ENCODE measurements at places on chromosomes 5 and 9. TPM values are rescaled to one million over a fixed set of nuclear protein-coding genes. Genes with fewer than 3 reads are reported as not detected.

The PCDHGA12 gene
- 0.20 TPM for polyA plus RNA-seq

The FGD3 gene
- polyA plus RNA-seq = 1.7 TPM

The NEURL1B gene
- 7.3 TPM for polyA plus RNA-seq

The ANKRD34B gene
- polyA plus RNA-seq = not detected

- H3K27me3 ChIP-seq = no peaks in the 10 kb centered on the region
- H3K36me3 ChIP-seq = peaks cover 12% of the 10 kb centered on the region
- peaks cover 4% of the 10 kb centered on the region for H3K4me1 ChIP-seq
- DNase-seq = peak; percentile 33
- H3K27ac ChIP-seq = no peak overlapping the region
- no peak overlapping the region for H3K4me3 ChIP-seq
These were observed 244.0 kb downstream of the ARHGAP26 start for GRCh38 chr5:143014017-143014651.

- H3K4me1 ChIP-seq = no peaks in the 10 kb centered on the region
- DNase-seq = no peak
- H3K4me3 ChIP-seq = no peak overlapping the region
- no peaks in the 10 kb centered on the region for H3K36me3 ChIP-seq
- H3K27ac ChIP-seq = no peak overlapping the region
- H3K27me3 ChIP-seq = no peaks in the 10 kb centered on the region
These were observed 65.6 kb upstream of the CKMT2 start for GRCh38 chr5:81167544-81167943.

DNA sequence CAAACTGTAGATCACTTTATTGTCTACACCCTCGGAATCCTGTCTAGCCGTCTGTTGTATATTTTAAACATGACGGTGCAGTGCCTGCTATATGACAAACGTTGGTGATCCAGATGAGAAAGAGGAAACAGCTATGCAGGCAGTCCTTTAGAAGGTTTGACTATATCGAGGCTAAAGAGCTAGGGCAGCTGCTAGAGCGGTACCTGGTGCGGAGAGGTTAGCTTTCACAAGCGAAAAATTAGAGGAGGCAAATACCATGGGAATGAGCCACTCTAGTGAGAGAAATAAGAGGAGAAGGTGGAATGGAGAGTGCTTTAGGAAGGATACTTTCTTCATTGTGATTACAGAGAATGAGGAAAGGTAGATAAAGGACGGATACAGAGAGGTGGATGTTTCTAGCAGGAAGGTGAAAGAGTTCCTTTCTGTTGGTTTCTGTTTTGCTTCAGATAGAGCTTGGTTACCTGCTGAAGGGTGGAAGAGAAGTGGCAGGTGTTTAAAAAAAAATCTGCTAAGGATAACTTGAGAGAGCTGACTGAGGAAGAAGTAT lies 959 bp upstream of the FBXL17 start:
- H3K4me1 ChIP-seq = peaks cover 12% of the 10 kb centered on the region
- H3K27ac ChIP-seq = peak overlapping the region; percentile 100
- no peak for DNase-seq
- no peaks in the 10 kb centered on the region for H3K27me3 ChIP-seq
- no peaks in the 10 kb centered on the region for H3K36me3 ChIP-seq

GRCh38 chr5:74402553-74402952 lies 238.0 kb downstream of the ENC1 start:
- no peak overlapping the region for H3K4me3 ChIP-seq
- DNase-seq = no peak
- H3K4me1 ChIP-seq = peaks cover 5% of the 10 kb centered on the region
- no peaks in the 10 kb centered on the region for H3K27me3 ChIP-seq
- no peak overlapping the region for H3K27ac ChIP-seq

GRCh38 chr9:131713016-131713415 lies 26.9 kb downstream of the RAPGEF1 start:
- H3K27me3 ChIP-seq = no peaks in the 10 kb centered on the region
- H3K36me3 ChIP-seq = no peaks in the 10 kb centered on the region
- H3K4me1 ChIP-seq = peaks cover 47% of the 10 kb centered on the region

GRCh38 chr9:35341585-35341984 lies 148.3 kb upstream of the RUSC2 start:
- peak overlapping the region; percentile 42 for H3K27ac ChIP-seq
- peaks cover 29% of the 10 kb centered on the region for H3K4me1 ChIP-seq
- peak overlapping the region; percentile 19 for H3K4me3 ChIP-seq
- H3K27me3 ChIP-seq = no peaks in the 10 kb centered on the region
- DNase-seq = peak; percentile 39

- H3K4me1 ChIP-seq = peaks cover 46% of the 10 kb centered on the region
- H3K4me3 ChIP-seq = peak overlapping the region; percentile 27
- DNase-seq = peak; percentile 87
- H3K36me3 ChIP-seq = no peaks in the 10 kb centered on the region
These were observed 127.4 kb downstream of the BARX1 start for GRCh38 chr9:93827545-93828330.
